Muscle of leg (tissue), 16 donors: ENCODE measurements at places on chromosomes 6 and 20. TPM values are rescaled to one million over a fixed set of nuclear protein-coding genes. Genes with fewer than 3 reads are reported as not detected.
A peak's percentile ranks its signal among the peaks of the same experiment; 100 is the strongest.

The PROKR2 gene
- total RNA-seq, result not detected

The RAD21L1 gene
- not detected for total RNA-seq

The LPA gene
- not detected for total RNA-seq

The CYP21A2 gene
- total RNA-seq, result 0.04 TPM

The CSNK2A1 gene
- 123 TPM for total RNA-seq

GRCh38 chr20:34397096-34397495 lies 34.0 kb downstream of the ITCH start:
- H3K4me3 ChIP-seq, result no peak overlapping the region
- H3K4me1 ChIP-seq, result no peaks in the 10 kb centered on the region
- no peak overlapping the region for H3K27ac ChIP-seq
- H3K36me3 ChIP-seq, result peaks cover 37% of the 10 kb centered on the region

DNA sequence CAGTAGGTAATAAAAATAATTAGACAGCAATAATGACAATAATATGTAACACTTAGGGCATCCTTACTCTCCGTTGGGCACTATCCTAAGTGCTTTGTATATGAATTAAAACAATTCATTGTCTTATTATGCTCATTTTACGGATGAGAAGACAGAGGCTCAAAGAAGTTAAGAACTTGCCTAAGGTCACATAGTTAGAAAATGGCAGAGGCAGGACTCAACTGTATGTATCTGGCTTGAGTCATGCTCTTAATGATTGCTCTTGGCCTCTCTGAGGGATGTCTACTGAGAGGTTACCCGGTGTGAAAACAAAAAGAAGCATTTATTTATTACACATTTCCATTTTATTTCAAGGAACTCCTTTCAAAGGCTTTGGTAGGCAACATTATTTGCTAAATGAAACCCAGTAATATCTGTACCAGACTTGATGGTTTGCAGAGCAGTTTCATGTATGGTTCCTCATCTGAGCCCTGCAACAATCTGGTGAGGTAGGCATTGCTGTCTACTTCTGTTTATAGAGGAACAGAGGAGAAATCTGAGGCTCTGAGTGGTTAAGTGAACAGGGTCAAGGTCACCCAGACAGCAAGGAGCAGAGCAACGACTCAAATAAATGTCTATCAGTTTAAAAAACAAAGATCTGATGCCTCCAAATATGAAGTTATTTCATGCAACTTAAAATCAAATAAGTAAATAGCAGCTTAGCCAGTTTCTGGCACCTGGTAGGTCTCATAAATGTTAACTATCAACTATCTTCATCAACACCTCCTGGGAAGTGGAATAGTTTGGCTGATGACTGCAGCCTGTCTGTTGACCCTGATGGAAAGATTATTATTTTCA lies 4.2 kb upstream of the PARD6B start:
- H3K4me3 ChIP-seq, result no peak overlapping the region
- no peak for DNase-seq
- H3K27ac ChIP-seq, result no peak overlapping the region
- peaks cover 7% of the 10 kb centered on the region for H3K27me3 ChIP-seq
- no peaks in the 10 kb centered on the region for H3K36me3 ChIP-seq
- peaks cover 20% of the 10 kb centered on the region for H3K4me1 ChIP-seq

DNA sequence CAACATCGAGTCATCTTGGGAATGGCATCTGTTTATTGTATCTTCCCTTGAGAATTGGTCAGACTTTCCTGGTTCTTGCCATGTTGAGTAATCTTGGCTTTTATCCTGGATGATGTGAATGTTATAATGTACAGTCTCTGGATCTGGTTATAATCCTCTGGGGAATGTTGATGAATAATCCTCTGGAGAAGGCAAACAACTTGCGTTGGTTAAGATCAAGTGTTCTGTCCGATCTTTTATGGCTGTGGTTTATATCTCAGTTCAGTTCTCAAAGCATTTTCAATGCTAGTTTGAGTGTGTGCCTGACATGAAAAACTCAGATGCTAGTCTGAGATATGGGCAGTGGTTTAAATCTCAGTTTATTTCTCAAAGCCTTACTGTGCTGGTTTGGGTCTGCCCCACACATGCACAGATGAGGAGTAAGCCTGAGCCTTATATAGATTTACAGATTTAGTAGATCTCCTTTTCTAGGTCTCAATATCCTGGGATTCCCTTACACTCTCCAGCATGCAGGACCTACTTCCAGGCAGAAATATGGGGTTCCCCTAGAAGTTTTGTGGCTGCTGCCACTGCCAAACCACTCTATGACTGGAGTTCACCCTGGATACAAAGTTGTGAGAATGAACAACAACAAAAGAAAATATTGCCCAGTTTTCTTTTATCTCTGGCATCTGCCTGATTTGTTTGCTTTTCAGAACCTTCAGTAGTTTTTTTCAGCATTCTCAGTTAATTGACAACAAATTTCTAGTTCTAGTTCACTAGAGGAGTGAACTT lies 191.8 kb upstream of the MAN1A1 start:
- no peaks in the 10 kb centered on the region for H3K27me3 ChIP-seq
- H3K27ac ChIP-seq, result no peak overlapping the region
- DNase-seq, result peak; percentile 76
- H3K4me1 ChIP-seq, result no peaks in the 10 kb centered on the region
- H3K4me3 ChIP-seq, result no peak overlapping the region

DNA sequence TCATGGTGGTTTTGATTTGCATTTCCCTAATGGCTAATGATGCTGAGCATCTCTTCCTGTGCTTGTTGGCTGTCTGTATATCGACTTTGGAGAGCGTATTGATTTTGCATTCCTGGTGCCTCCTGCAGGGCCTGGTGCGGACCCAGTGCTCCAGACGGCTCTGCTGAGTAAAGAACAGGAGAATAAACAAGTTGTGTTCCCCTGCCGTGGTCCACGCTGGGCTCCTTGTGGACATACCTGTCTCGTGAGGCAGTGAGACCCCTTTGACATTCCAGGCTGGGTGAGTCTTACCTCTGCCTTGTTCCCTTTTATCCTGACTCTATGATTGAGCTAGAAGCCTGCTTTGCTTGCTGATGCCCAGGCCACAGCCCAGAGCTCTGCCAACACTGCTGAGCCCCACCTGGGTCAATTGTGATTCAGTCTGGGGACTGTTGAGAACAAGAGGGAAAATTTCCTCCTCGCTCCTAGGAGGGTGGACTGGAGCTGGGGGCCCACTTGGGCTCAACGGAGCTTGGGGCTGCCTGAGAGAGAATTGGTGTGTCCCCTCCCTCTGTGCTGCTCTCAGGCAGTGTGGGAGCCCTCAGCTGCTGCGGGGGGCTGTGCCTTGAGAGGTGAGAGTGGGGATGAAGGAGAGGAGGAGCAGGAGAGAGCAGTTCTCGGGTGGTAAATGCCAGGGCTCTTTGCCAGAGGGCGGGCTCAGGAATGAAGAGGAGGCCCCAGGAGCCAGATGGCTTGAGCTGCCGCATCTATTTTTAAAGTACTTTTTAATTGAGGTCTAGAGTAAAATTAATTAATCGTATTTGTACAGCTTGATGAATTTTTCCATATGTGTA lies 43.7 kb upstream of the PMEPA1 start:
- H3K36me3 ChIP-seq, result no peaks in the 10 kb centered on the region
- peaks cover 24% of the 10 kb centered on the region for H3K4me1 ChIP-seq
- no peak overlapping the region for H3K4me3 ChIP-seq
- DNase-seq, result peak; percentile 36
- H3K27ac ChIP-seq, result peak overlapping the region; percentile 29
